ENCODE measurements at places on chromosomes 6 and 20. TPM values are rescaled to one million over a fixed set of nuclear protein-coding genes. Genes with fewer than 3 reads are reported as not detected.

Gene SMLR1
- total RNA-seq = not detected

GRCh38 chr6:156193381-156193780 is 583.8 kb upstream of the ARID1B start:
- DNase-seq = no peak

- DNase-seq = no peak
Measured at GRCh38 chr20:44540834-44541233, 19.0 kb upstream of the SERINC3 start.

Gene NINL
- 10.7 TPM for total RNA-seq

Gene GSTA3
- total RNA-seq = not detected

Gene ENPP5
- total RNA-seq = 3.0 TPM

DNA sequence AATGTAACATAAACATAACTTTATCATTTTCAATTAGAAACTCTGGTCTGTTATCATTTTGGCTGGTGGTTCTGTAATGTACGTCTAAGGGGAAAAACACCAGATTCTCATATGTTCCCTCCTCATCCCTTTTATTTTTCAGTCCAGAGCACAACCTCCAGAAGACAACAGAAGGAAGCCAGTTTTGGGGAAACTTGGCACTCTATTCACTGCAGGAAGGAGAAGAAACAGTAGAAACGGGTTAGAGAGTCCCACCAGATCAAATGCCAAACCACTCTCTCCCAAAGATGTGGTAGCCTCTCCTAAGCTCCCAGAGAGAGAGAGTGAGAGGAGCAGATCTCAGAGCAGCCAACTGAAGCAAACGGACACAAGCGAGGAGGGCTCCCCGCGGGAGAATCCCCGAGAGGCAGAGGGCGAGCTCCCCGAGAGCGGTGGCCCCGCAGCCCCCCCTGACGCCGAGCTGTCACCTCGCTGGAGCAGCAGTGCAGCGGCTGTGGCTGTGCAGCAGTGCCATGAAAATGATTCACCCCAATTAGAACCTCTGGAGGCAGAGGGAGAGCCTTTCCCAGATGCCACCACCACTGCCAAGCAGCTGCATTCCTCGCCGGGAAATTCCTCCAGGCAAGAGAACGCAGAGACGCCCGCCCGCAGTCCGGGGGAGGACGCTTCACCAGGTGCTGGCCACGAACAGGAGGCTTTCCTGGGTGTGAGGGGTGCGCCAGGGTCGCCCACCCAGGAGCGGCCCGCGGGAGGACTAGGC is 117.8 kb downstream of the RTN4IP1 start:
- peak; percentile 40 for DNase-seq

DNA sequence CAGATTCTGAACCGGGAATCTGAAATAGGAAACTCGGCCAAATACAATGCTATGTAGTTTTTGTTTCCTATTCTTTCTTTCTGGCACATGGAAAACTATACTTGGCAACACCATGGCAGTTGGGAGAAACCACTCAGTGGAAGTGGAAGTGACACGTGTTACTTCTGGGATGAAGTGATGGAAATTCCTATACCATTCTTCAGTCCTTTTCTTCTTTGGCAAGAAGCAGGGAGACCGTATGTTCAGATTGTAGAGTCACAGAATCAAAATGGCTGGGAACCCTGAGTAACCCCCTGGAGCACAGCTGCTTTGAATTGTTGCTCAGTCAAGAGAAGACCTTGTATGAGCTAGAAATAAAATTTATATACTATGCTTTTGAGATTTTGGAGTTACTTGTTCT is 18.8 kb upstream of the TINAG start:
- DNase-seq = no peak

All from Right ventricle myocardium superior (tissue), 1 donor.